ENCODE measurements at places on chromosomes 12 and 14.

GRCh38 chr12:106130474-106131113, 8.2 kb downstream of the NUAK1 start:
- DNase-seq = no peak

DNA sequence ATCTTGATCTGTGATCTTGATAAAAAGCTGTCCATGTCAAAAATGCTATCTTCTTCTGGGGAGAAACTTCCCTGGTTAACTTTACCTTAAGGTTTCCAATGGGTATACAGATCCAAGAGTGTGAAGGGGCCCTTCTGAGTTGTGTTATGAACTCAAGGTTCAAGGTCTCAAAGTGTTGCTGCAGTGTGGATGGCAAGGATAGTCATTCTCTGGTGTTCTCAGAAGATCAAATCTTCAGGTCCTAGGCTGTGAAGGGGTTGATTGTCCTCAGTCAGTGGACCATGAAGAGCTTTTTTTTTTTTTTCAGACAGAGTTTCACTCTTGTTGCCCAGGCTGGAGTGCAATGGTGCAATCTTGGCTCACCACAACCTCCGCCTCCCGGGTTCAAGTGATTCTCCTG, 114.4 kb downstream of the SPTSSA start:
- no peak for DNase-seq

GRCh38 chr12:66008985-66009384, 121.6 kb downstream of the LLPH start:
- DNase-seq = no peak

- DNase-seq = no peak
Observed at GRCh38 chr12:118432812-118433545, 56.6 kb downstream of the SUDS3 start.

- DNase-seq = no peak
Observed at GRCh38 chr12:72271451-72272090, 599 bp upstream of the TRHDE start.

DNA sequence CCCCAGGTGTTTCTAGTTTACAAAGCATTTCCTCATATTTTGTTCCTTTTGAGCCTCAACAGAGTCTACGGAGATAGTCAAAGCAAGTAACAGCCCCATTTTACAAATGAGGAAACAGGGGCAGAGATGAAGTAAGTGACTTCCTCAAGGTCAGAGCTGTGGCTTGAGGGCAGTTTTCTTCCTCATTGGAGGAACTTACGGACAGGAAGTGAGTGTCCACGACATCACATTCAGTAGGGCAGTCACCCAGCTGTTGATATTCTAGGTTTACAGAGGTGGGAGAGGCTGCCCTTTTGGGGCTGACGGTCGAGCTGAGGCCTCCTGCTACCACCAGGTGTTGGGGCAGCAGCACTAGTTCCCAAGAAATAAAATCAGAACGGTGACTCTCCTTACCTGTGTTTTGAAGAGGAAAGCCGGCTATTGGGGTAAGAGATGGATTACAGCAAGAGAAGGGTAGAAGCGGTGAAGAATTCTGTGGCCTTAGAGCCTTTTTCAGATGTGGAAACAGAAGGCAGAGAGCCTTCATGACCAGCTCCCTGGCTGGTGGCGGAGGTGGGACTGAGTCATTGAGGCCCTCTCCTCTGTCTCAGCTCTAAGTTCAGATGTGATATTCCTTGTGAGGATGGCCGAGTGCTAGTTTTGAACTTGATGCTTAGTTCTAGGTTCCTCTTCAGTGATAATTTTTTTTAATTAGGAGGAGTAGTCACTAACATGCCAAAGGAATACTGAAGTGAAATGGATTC, 41.7 kb downstream of the SUSD6 start:
- DNase-seq = no peak

DNA sequence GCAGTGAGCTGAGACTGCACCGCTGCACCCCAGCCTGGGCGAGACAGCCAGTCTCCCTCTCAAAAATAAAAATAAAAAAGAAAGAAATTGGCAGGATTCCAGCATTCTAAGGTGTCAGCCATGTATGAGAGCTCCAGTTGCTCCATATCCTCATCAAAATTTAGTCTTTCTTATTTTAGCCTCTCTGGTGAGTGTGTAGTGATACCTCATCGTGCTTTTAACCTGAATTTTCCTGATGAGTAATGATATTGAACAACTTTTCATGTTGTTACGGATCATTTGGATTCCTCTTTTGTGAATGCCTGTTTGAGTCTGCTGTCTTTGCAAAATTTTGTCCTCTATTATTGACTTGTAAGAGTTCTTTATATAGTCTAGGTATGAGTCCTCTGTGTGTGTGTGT, 28.5 kb downstream of the CCDC60 start:
- no peak for DNase-seq

GRCh38 chr12:109893261-109893995, 6.6 kb upstream of the TCHP start:
- DNase-seq = no peak

- DNase-seq = no peak
Observed at GRCh38 chr12:105888696-105889095, 250.1 kb downstream of the NUAK1 start.

- no peak for DNase-seq
Observed at GRCh38 chr12:28294300-28294699, 104.0 kb downstream of the CCDC91 start.

DNA sequence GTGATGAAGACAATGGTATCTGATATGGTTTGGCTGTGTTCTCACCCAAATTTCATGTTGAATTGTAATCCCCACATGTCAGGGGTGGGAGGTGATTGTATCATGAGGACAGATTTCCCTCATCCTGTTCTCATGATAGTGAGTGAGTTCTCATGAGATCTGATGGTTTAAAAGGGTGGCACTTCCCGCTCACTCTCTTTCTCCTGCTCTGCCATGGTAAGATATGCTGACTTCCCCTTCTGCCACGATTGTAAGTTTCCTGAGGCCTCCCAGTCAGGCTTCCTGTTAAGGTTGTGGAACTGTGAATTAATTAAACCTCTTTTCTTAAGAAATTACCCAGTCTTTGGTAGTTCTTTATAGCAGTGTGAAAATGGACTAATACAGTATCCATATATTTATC, 25.6 kb upstream of the PTHLH start:
- DNase-seq = no peak

GRCh38 chr12:92136965-92137721, 8.5 kb downstream of the BTG1 start:
- no peak for DNase-seq

DNA sequence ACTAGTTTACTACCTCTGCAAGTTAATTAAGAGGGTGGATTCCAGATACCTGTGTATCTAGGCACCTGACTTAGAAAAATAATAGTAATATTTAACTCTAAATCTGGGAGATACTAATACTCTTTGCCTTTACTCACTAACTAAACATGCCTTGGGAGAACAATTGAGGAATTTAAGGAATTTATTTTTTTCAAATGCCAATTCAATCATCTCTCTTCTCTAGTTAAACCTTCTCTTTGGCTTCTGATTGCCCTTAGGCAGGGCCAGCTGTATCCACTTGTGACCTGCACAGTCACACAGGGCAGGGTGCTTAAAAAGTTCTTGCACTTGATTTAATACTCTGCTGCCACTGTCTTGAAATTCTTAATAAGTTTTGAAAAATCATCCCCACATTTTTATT, 142.4 kb downstream of the PLCZ1 start:
- DNase-seq = no peak

DNA sequence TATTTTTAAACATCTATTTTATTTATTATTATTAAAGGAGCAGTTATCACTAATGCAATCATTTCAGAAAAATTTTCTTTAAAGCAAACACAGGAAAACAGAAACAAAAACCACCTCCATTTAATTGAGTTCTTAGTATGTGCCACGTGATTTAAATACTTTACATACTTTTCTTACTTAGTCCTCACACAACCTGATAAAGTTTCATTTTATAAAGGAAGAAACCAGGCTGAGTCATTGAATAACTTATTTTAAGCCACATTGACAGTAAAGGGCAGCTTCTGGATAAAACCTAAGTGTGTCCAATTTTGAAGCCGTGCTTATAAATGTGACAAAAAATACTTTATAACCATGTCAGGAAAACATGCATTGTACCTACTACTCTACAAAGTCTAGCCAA, 57.1 kb upstream of the PCED1B start:
- no peak for DNase-seq

DNA sequence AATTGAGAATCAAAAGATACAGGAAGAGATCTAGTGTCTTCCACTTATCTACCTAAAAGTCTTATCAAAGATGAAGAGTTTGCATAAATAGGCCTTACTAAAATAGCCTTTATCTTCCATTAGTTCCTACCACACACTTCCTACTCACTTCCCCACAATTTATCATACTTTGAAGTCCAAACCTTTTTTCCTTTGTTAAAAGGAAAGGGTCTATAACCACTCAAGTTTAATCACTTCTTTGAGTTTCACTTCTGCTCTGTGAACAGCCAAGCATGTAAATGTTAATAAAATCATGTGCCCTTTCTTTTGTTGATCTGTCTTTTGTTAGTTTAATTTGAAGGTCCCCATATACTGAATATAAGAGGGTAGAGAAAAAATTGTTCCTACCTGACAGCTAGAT, 114.5 kb downstream of the PHLDA1 start:
- no peak for DNase-seq

- DNase-seq = no peak
Observed at GRCh38 chr14:103246070-103246469, 88.0 kb upstream of the EIF5 start.

DNA sequence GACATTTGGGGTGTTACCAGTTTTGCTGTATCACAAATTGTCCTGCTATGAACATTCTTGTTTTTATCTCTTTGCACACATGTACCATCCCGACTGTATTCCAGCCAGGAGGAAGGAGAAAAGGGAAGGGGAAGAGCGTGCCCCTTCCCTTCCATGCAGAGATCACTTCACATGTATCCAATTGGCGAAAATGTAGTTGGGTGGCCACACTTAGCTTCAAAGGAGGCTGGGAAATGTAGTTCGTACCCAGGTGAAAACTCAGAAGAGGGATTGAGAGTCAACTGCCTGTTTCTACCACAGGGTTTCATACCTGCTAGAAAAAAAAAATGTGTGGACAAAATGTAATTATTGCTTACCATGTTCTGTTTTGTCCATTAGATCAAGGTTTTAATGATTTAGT, 189.1 kb upstream of the PELI2 start:
- DNase-seq = no peak

GRCh38 chr12:6853626-6854025, 1.7 kb downstream of the USP5 start:
- no peak for DNase-seq

- DNase-seq = no peak
Observed at GRCh38 chr12:6361834-6362233, 13.5 kb downstream of the SCNN1A start.

DNA sequence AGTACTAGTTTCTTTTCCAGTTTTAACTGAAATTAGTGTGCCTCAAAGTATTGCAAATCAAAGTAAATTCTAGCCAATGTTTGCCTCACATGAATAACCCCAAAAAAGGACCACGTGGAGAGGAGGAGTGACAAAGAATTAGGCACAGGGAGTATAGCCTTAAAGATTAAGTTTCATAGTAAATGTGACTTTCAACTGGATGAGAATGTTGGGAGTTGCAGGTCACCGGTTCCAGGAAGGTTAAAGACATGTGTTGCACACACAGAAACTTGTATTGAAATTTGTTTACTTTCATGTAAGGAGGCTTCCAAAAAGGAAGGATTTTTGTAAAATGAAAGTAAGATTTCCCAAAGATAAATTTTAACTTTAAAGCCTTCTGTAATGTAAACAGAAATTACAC, 89.1 kb upstream of the CCDC198 start:
- DNase-seq = no peak

DNA sequence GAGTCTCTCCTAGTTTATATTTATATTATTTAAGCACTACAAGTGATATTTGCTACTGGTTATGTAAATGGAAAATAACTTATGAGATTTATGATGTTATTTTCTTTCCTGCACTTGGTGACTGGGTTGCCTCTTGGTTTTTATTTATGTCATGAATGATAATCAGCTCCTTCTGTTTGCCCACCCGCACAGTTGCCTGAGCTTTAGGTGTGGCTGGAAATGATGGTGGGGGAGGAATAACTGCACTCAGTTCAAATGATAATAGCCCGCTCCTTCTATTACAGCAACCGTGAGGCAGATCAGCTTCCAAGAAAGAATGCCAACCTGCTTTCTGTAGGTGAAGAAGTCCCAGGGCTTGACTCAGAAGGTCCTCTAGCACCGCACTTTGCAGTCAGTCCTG, 190.2 kb upstream of the CAND1 start:
- no peak for DNase-seq

DNA sequence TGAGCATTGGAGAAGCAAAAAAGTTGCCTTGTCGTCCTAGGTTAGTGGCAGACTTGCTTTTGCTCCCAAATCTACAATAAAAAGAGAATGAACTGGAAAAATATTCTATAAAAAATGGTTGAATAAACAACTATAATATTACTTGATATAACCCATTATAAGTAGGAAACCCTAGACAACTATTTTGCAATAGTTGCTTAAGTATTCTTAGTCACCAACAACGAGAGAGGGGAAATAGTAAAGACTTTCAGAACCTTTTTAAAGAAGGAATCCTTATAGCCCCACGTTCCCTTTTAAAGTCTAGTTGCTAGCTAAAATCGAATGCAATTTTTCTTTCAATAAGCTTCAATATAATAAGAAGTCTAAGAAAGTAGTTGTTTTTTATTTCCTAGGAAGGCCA, 17.5 kb downstream of the AQP6 start:
- DNase-seq = no peak

- no peak for DNase-seq
Observed at GRCh38 chr12:19131025-19131444, 1.5 kb downstream of the PLEKHA5 start.

- DNase-seq = no peak
Observed at GRCh38 chr14:68512088-68512487, 280.8 kb downstream of the ZFP36L1 start.

- no peak for DNase-seq
Observed at GRCh38 chr12:1435456-1435855, 158.9 kb downstream of the FBXL14 start.

DNA sequence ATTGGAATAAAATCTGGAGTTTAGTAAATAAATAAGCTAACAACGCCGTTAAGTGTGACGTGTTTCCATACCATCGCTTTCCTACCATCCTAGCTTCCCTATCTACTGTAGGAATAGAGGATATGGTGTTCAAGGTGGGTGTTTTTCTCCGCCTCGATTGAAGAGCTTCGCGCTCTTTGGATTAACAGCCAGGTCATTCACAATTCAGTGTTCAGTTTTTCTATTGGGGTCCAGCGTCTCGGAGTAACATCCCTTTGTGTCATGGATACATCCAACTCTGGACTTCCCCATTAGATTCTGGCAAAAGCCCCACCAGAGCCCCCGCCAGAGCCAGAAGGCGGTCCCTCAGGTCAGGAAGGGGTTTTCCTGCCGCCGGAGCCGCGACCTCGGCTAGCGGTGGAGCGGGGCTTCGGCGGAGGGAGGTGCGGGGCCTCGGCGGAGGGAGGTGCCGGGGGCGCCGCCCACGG, 1.2 kb upstream of the SRGAP1 start:
- no peak for DNase-seq

GRCh38 chr14:86675059-86675458, 1145.1 kb downstream of the FLRT2 start:
- DNase-seq = no peak

- no peak for DNase-seq
Observed at GRCh38 chr12:13725049-13725448, 256.4 kb downstream of the GRIN2B start.
